CD4-positive, alpha-beta T cell treated with Interleukin-17A for 4 hours (primary cell): ENCODE measurements at places on chromosomes 7 and 10.

DNA sequence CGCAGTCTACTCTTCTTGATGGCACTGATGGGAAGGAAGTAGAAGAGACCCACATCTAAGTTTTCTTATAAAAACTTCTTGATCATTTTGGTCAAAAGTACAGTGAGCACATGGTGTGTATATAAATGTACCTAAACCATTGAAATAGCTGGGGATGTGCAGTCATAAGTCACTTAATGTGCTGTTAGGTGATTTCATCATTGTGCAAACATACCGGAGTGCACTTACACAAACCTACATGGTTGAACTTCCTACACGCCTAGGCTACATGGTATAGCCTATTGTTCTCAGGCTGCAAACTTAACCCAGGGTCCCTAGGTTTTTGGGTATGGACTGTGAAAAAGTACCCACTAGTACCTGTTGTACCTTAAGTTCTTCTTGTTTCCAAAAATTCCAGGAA lies 123.3 kb upstream of the ZNF438 start:
- no peak for DNase-seq

DNA sequence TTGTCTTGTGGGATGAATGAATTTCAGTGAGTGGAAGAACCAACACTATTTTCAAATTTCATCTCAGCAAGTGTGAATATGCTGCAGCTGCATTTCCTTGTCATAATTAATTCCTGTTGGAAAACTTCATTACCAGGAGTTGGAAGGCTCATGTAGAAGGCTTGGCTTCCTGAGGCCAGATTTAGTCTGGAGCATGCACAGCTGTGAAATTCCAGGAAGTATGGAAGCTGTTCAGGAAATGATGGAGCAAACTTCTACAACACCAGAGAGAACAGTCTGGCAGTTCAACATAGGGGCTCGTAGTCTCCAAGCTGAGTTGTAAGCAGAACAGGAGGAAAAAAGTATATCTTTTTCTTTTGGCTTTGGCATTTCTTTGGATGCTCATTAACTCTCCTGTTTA lies 1439.9 kb upstream of the CELF2 start:
- no peak for DNase-seq

DNA sequence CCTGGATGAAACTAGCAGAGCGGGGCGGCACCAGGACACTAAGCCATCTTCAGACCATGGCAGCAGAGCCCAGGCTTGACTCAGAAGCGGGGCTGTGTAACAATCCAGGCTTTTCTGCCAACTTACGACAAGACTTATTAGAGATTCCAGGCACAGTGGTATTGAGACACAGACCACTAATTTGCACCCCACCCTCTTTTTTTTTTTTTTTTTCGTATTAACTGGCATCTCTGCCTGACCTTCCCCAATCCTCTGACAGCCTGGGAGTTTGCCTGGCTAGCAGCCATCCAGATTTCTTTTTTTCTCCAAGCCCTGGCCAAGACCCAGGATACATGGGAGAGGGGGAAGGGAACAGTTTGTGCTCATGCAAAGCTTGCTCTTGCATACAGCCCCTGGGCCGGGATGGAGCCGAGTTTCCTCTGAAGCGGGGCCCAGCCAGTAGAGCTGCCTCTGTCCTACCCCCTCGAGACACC lies 182.4 kb downstream of the PLXNA4 start:
- no peak for DNase-seq

- no peak for DNase-seq
These were observed 1105.8 kb downstream of the GATA3 start for GRCh38 chr10:9160275-9160674.

GRCh38 chr7:102843850-102844249 lies 69.0 kb upstream of the LRRC17 start:
- DNase-seq: no peak

DNA sequence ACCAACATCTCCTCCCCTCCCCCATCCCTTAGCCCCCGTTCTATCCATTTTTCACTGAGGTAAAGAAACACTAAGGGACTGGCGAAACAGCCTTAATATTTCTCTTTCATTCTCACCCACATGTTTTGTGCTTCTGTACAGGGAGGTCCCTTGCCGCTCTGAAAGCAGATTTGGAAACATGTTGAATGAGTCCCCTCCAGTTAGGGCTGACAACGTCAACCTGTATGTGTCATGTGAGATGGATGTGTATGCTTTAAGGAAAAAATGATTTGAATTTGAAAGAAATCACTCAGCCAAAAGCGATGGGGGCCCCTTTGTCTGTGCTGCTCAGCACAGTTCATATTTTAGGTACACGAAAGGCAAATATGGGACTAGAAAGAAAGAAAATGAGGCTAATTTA lies 314.3 kb upstream of the LRGUK start:
- no peak for DNase-seq

DNA sequence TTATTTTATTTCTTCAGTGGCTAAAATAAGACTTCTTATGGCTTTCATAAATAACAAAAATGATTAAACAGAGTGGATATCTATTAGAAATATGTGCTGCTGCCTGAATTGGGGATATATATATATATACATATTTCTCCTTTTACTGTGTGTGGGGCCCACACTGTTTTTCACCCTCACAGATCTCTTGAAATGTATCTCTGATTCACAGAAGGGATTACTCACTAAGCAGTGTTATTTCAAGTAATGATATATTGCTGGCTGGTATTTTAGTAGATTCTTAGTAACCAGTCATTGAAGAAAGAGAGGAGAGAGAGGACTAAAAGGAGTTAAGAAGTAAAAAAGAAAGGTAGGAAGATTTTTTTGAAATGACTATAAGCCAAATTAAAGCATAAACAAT lies 308.6 kb upstream of the NRP1 start:
- no peak for DNase-seq

GRCh38 chr10:111085690-111086353 lies 9.0 kb downstream of the ADRA2A start:
- DNase-seq: no peak

GRCh38 chr7:269721-270120 lies 20.2 kb upstream of the FOXL3 start:
- DNase-seq: no peak

DNA sequence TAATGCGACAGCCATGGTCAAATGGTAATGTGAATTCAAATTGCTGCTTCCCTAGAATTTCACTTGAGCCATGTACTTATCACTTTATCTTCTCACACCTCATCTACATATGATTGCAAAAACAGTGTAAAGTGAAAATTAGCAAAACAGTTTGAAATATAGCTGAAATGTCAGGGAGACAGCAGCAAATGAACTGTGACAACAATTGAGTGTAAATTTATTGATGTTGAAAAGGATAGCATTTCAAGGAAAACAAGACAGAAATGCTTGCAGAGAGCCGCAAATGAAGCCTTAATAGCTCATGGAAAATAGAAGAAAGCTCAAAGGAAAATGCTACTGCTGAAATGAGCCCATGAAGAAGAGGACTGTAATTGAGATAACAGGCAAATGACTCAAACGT lies 516.2 kb upstream of the POT1 start:
- DNase-seq: no peak
